ENCODE measurements at places on chromosomes 4 and X. TPM values are rescaled to one million over a fixed set of nuclear protein-coding genes. Genes with fewer than 3 reads are reported as not detected.

FAM47E gene
- 0.10 TPM for total RNA-seq

FAM9B gene
- not detected for total RNA-seq

XAGE1A gene
- total RNA-seq: 25.2 TPM

C1GALT1C1 gene
- 32.9 TPM for total RNA-seq

MSX1 gene
- 10.1 TPM for total RNA-seq

GRK4 gene
- 1.6 TPM for total RNA-seq
